ENCODE measurements at places on chromosomes 3 and 15.
A peak's percentile ranks its signal among the peaks of the same experiment; 100 is the strongest.

- no peak for DNase-seq
Observed at GRCh38 chr3:184336547-184337398, 627 bp upstream of the FAM131A start.

DNA sequence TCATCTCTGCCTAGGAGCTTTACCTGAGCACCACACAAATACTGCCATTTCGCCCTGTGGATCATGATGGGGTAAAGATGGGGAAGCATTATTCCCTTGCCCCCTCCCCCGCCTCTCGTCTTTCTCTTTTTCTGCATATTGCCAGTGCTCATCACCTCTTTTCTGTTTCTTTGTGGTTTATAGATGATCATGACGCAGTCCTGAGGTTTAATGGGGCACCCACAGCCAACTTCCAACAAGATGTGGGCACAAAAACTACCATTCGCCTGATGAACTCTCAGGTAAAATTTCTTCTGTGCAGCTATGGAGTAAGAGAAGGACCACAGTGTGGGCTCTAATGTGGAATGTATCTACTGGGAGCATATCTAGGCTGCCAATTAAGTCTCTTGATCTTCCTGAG lies 88.2 kb downstream of the RPL39L start:
- DNase-seq: no peak

GRCh38 chr3:169722724-169723123 lies 42.1 kb downstream of the TERC start:
- no peak for DNase-seq

DNA sequence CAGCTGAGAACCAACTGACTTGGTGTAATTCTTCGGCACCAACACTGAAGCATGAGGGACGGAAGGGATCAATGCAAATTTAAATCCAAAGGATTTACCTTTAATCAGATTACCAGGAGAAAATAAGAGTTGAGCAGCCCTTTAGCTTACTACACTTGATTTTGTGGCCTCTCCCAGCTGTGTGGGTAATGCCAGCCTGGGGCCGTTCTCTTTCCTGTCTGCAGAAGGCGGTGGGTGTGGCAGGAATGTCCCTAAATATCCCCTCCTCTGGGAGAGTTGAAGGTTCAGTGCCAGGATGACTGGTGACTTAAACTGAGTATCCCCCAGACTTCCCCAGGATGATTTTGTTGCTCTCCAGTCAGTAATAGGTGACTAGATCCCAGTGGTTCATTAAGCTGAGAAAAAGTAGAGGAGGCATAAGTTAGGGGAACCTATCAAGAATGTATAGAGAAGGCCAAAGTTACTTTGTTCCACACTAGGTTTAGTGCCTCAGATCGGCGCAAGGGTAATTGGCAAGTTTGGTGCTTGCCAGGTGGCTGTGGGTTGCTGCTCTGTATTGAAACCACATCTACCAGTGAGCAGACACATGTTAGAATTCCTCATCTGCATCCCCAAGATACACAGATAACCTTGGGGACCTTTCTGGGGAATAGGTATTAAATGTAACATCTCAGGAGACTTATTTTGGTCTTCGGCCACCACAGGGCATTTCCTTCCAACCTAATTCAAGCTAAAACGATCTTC lies 23.1 kb downstream of the MAPKBP1 start:
- DNase-seq: peak; percentile 53

GRCh38 chr3:15610082-15610759 lies 8.7 kb downstream of the BTD start:
- DNase-seq: no peak

DNA sequence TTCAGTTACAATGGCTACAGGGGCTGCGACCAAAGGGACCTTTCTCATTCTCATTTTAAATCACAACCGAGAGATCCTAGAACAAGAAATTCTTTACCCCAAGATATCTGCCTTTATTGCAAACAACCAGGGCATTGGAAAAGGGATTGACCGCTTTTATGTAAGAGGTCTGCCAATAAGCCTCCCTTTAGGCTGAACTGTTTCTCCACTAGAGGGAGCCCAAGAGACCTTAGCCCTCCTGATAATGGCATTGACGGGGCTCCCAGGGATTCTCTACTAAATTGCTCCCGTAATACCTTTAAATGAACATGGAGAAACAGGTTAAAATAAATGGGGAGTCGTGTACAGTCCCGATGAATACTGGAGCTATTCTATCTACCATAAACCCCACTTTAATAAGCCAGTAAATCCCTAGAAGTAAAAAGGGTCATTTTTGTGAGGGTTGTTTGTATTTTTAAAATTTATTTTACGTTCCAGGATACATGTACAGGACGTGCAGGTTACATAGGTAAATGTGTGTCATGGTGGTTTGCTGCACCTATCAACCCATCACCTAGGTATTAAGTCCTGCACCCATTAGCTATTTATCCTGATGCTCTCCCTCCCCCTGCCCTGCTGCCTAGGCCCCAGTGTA lies 7.5 kb upstream of the IGSF10 start:
- peak; percentile 70 for DNase-seq

GRCh38 chr3:73030073-73030597 lies 31.3 kb upstream of the EBLN2 start:
- no peak for DNase-seq

GRCh38 chr3:61030469-61031035 lies 220.7 kb downstream of the FHIT start:
- DNase-seq: peak; percentile 73

GRCh38 chr3:36852071-36852470 lies 87.7 kb upstream of the DCLK3 start:
- no peak for DNase-seq

- no peak for DNase-seq
Observed at GRCh38 chr3:40464339-40465110, 7.4 kb downstream of the RPL14 start.

DNA sequence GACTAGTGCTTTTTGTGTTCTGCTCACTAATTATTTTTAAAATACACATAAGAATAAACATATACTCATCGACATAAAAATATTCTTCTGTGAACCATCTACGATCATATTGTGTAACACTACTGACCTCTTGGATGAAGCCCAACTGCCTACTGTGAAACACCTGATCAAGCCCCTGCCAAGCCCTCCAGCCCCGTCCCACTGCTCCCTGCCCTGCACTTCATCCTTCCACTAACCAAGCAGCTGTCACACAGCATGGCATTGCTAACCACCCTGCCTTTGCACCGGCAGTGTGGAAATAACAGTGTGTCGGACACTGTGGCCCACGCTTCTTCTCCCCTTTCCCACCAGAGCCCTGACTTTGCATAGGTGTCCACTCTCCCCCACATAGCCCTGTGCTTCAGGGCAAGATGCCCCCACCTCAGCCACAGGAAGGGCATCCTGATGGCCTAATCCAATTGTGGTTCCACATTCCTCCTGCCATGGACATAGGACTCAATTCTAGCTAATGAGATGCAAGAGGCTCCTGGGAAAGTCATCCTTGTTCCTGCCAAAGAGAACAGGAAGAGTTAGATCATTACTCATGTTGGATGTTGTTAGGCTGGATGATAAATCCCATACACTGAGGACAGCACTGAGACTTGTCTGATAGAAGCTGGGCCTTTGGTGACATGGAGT lies 35.0 kb upstream of the ARID3B start:
- DNase-seq: no peak

DNA sequence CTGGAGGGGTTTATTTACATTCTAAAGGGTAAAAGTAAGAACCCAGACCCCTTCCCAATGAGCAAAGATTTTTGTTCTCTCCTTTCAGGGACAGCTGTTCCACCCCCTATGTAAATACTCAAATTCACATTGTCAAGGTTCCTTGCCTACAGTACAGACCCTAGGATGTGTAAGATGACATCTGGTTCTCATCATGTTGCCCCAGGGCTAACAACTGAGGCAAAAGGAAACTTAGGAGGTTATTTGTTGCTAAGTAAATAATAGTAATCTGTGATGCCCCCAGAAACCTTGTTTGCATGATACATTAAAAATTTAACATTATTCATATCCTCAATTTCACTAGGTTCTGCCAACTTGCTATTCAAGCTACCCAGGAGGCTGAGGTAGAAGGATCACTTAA lies 135.0 kb upstream of the CCNL1 start:
- DNase-seq: no peak

DNA sequence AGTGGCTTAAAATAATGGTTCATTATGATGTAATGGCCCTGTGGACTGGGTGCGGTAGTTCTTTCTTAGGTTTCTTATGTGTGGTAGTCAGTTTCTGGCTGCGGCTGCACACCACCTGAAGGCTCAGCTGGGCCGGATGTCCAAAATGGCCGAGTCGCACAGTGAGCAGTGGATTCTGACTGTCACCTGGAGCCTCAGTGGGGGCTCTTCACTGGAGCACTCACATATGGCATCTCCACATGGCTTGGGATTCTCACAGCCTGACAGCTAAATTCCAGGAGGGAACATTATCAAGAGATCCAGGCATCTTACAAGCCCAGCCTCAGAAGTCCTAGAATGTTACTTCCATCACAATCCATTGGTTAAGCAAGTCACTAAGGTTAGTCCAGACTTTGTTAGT lies 26.8 kb upstream of the ALDH1L1 start:
- no peak for DNase-seq

DNA sequence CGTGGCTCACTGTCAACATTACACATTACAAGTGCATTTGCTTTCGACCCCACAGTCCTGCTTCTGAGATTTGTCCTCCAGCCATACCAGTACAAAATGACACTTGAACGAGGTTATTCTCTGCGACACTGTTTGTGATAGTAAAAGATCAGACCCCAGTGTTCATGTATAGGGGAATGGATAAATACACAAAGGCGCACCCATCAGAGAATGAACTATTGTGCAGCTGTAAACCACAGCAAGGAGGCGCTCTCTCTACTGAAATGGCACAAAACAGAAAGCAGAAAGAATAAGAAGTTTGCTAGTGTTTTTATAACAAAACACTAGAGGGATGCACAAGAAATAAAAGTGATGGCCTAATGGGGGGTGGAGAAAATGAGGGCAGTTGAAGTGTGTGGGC lies 4.9 kb upstream of the CHSY1 start:
- no peak for DNase-seq

DNA sequence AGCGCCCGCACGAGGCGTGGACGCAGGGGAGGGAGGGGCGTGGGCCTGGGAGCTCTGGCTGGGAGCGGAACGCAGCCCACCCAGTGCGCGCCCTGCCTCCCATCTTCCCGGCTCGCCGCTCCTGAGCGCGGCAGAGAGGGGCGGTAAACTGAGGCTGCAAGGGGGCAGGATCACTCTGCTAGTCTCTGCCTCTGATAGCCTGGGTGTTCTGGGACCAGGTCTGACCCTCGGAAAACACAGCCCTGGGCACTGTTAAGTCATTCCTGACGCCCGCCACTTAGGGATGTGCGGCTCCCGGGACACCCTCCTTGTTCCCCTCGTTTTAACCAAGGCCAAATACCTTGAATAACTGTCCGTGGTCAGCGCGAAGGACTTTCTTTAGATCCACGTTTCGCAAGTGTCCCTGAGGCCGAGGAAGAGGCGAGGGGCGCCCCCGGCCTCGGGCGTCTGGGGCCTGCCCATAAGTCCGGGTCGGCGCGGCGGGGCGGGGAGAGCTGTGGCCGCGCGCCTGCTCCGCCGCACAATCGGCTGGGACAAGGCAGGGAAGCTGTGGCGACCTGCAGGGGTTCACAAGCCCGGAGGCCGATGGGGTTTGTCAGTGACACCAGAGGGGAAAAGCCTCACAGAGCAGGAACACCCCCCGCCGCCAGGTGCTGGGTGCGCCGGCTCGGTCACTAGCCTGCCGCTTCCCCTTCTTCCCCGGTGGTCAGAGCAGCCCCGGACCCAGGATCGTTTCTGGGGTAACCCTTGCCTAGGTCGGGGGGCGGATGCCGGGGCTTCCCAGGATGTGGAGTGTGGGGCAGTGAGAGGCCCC lies 1.5 kb downstream of the ITPKA start:
- DNase-seq: no peak

- no peak for DNase-seq
Observed at GRCh38 chr3:17935222-17935621, 192.8 kb upstream of the TBC1D5 start.

DNA sequence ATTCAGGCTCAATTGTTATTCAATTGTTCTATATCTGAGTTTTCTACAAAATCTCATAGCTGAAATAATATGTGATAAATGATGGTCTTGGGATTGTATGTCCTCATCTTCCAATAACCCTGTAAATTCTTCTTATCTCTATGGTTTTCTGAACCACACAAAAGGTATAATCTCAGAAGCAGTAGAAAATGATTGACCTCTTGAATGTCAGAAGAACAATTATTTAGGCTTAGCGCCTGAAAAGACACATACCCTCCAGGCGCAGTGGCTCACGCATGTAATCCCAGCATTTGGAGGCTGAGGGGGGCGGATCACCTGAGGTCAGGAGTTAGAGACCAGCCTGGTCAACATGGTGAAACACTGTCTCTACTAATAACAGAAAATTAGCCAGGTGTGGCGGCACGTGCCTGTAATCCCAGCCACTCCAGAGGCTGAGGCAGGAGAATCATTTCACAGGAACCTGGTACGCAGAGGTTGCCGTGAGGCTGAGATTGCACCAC lies 288.0 kb upstream of the TBC1D5 start:
- DNase-seq: no peak

DNA sequence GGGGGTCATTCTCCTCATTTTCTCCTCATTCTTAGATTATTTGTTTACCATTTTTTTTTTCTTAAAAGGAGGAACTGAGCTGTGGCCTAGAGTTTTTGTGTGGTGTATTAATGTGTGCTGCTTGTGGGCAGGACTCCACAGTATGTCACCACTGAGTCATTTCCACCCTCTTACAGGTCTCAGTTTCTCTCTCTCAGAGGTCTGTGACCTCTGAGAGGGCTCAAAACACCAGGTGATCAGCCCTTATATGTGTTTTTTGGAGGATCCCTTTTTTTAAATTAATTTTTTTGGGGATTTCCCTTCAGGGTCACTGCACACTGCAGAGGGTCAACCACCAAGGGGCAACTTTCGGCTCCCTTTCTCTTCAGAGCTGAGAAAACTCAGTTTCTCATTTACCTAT lies 166.4 kb downstream of the SUCNR1 start:
- DNase-seq: no peak

- peak; percentile 89 for DNase-seq
Observed at GRCh38 chr3:39166134-39166710, 12.8 kb upstream of the CSRNP1 start.

GRCh38 chr15:66284271-66284670 lies 9.1 kb upstream of the DIS3L start:
- no peak for DNase-seq

- no peak for DNase-seq
Observed at GRCh38 chr15:58058729-58059128, 6.8 kb downstream of the ALDH1A2 start.

DNA sequence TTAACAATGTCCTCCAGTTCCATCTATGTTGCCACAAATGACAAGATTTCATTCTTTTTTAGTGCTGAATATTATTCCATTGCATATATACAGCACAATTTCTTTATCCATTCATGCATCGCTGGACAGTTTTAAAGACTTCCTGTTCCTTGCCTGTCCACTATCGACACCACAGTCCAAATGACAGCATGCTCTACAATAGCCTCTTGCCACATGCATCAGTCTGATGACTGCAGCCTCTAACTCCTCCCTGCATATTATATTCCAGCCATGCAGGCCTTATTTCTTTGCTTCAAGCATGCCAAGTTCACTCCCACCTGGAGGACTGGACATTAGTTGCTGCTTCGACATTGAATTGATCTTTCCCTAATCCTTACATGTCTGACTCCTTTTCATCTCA lies 306.2 kb downstream of the FOXP1 start:
- no peak for DNase-seq

Data from islet precursor cell (in vitro differentiated cells).